ENCODE measurements at places on chromosomes 16 and 17. TPM values are rescaled to one million over a fixed set of nuclear protein-coding genes. Genes with fewer than 3 reads are reported as not detected.

Gene QRICH2
- 4.2 TPM for total RNA-seq

Gene KRTAP3-2
- total RNA-seq: not detected

Gene MEFV
- 0.25 TPM for total RNA-seq

Gene ELMO3
- total RNA-seq: 9.6 TPM

Gene FBXW10
- total RNA-seq: not detected

Gene FBF1
- total RNA-seq: 31.5 TPM
